Bronchial epithelial cell (primary cell): ENCODE measurements at places on chromosomes 1 and 21. TPM values are rescaled to one million over a fixed set of nuclear protein-coding genes. Genes with fewer than 3 reads are reported as not detected.

The OVAAL gene
- not detected in 2 replicates for total RNA-seq

The RGS18 gene
- total RNA-seq, result under 0.01 TPM in 1 of 2 replicates, not detected in the other

GRCh38 chr21:39000496-39000895 lies 182.8 kb downstream of the PSMG1 start:
- peak; percentile 63 for DNase-seq

- peak; percentile 89 for DNase-seq
Observed at GRCh38 chr1:171420810-171421209, 64.5 kb upstream of the PRRC2C start.

DNA sequence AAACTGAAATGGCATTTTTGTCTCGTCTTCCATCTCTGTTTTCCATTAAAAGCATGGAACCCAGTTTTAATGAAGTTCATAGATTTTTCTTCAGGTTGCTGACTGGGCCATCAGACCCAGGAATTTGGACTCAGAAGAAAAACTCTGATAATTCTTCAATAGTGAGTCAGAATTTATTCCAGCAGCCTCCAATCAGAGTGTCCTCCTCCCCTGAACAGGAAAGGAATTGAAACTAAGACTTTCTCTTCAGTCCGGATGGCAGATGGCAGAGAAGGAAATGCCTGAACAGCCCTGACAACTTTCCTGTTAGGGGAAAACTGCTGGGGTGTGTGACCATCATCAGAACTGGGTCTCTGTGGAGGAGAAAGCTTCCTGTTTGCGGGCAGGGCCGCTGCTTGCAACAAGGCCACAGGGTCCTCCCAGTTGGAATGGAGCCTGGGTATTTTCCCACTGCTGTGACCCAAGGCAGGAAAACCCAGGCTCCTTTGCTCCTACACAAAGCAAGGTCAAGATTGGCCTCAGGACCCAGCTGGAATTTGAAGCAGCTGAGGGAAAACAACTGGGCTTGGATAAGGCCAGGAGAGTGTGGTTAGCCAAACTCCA lies 20.7 kb downstream of the CD34 start:
- peak; percentile 65 for DNase-seq

The ADORA1 gene
- total RNA-seq, result under 0.01 TPM in 1 of 2 replicates, not detected in the other

DNA sequence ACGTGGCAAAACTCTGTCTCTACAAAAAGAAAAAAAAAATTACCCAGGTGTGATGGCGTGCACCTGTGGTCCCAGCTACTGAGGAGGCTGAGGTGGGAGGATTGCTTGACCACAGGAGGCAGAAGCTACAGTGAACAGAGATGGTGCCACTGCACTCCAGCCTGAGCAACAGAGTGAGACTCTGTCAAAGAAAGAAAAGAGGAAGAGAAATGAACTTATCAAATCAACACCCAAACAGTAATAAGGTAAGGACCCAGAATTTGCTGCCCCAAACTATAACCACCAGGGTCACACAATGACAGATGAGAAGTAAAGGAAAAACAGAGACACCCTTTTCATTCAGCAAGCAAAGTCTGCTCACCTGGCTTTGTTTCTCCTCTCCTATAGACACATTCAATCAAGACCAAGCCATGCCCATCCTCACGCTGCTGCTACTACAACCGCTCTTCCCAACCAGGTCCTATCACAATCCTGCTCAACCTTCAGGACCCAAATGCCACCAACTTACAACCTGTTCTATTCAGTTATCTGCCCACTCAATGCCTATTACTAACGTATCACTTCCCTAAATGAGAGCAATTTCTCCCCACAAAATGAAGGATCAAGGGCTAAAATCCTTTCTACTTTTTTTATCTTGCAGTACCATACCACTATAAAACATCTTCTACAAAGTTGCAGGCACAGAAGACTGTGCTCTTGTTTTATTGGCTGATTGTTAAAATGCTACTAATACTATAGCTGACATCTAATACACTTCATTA lies 183.5 kb downstream of the RERE start:
- DNase-seq, result no peak

- DNase-seq, result no peak
Observed at GRCh38 chr1:155069551-155070157, 6.1 kb downstream of the EFNA4 start.

DNA sequence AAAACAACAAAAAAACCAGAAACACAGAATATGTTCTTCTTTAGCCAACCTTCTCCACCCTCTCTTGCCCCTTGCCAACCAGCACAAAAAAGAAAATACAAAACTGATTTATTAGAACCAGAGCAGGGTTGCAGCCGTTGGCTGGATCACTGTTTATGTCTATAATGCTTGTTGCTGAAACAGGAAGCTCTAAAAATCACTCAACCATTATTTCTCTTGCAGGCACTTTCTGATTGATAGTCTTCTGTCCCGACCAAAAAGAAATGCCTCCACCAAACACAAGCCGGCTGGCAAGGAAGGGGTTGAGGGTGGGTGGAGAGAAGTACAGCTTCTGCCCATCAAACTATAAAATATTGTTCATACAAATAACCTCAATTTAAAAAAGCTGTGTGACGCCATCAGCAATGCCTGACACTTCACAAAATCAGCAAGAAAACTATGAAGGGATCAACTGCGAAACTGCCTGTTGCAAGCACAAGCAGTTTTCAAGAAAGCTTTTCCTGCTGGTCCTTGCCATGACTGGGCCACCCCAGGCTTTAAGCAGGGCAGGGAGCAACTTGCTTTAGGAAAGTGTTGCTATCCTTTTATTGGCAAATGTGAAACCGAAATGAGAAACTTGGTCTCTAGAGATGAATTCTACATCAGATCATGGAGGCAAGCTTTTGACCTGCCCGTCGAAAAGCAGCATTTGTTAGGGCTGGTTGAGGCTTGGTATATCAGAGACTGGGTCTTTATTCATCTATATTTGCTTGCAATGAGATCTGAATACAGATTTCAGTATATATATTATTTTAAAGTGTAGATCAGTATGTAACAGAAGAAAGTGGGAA lies 174.2 kb downstream of the RUNX1 start:
- no peak for DNase-seq

GRCh38 chr1:237712082-237712481 lies 178.6 kb downstream of the ZP4 start:
- DNase-seq, result no peak

The CAMK1G gene
- total RNA-seq, result not detected in 2 replicates

GRCh38 chr1:17308593-17308992 lies 596 bp downstream of the PADI4 start:
- no peak for DNase-seq

DNA sequence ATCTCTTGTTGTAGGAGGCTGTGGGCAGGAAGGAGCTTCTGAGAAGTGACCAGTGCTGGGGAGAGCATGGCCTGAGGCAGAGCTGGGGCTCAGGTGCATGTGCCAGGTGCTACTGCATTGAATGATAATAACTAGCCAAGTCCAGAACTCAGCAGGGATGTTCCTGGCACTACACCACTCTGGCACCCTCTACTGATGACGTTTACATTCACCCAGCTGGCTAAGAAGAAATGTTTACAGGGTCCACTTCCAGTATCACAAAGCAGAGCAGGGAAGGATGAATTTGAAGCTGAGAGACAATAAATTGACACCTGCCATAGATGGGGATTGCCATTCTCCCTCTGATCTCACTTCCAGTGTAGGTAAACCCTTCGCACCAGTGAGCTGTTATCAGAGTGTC lies 411.8 kb downstream of the SETD4 start:
- no peak for DNase-seq

The ZYG11A gene
- under 0.01 and 0.13 TPM in 2 replicates for total RNA-seq

DNA sequence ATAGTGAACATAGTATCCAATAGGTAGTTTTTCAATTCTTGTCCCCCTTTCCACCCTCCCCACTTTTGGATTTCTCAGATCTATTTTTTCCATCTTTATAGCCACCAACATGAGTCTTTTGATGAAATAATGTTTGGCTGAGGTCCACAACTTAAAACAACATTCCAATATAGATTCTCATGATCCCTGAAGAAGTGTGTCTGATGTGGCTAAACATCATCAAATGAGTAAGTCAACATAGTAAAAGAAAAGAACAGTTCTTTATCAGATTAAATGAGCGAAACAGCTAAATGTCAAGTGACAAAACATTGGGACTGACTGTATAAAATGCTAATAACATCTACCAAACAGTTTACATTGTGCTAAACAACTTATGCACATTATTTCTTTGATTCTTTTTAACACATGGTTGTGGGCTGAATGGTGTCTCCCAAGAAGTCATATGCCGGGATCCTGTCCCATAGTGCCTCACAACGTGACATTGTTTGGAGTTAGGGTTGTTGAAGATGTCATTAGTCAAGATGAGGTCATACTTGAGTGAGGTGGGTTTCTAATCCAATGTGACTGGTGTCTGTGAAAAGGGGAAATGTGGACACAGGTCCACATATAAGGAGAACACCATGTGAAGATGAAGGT lies 453.6 kb downstream of the LTN1 start:
- DNase-seq, result peak; percentile 68

DNA sequence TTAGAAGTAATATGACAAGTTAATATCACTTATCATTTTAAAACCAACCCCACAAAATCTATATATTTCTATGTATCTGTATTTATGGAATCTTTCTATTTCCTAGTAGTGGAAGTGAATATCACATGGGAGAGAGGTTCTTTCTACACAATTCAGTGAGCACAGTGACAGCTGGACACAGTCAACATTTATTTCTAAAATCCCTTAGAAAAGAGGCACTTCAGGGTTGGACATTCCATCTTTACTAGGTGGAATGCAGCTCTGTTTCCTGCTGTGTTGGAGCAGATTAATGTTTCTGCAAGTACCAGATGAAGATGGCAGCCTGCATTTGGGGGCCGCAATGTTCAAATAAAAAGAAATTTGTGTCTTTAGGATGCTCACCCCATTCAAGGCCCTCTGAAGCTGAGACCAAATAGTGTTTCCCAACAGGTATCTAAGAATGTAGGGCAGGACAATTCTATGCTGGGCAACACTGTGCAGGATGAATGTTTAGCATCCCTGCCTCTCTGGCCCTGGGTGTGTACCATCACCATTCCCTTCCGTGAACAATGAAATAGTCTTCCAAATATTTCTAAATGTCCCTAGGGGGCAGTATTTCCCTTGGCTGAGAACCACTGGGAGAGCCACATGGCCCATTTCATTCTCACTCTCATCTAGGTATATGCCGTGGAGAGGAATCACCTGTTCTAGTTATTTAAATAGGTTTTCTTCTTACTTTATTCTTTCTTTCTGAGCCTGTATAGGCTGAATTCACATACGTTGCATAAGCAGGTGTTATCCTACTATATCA lies 394.8 kb downstream of the PRDM2 start:
- DNase-seq, result peak; percentile 17

The RBM34 gene
- total RNA-seq, result 60.6 and 63.4 TPM in 2 replicates

- DNase-seq, result no peak
Observed at GRCh38 chr1:30914931-30915330, 6.4 kb upstream of the SDC3 start.

The KPRP gene
- total RNA-seq, result not detected in 2 replicates

GRCh38 chr21:45870851-45871615 lies 110.5 kb upstream of the COL6A1 start:
- DNase-seq, result no peak

The ANKRD34A gene
- total RNA-seq, result under 0.01 TPM in 2 replicates

GRCh38 chr21:37711286-37711829 lies 204.9 kb downstream of the KCNJ6 start:
- no peak for DNase-seq

- no peak for DNase-seq
Observed at GRCh38 chr1:83769594-83770318, 229.2 kb downstream of the TTLL7 start.

DNA sequence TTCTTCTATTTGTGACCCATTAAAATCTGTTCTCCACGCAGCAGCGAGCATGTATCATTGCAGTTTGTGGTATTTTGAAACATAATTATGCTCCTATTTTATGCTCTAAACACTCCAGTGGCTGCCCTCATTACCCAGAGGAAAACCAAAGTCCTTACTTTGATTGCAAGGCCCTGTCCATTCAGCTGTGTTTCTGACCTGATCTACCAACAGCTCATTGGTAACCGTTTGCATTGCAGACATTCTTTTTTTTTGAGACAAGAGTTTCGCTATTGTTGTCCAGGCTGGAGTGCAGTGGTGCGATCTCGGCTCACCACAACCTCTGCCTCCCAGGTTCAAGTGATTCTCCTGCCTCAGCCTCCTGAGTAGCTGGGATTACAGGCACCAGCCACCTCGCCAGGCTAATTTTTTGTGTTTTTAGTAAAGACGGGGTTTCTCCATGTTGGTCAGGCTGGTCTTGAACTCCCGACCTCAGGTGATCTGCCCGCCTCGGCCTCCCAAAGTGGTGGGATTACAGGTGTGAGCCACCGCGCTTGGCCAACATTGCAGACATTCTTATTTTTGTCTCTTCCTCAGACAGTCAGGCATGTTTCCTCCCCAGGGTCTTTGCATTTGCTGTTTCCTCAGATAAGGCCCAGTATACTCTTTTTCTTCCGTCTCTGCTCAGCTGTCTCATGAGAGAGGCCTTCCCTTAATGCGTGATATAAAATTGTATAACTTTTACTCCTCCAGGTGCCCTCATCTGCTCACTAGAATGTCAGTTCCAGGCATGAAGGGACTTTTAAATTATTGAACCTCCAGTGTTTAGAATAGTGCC lies 32.5 kb downstream of the THRAP3 start:
- no peak for DNase-seq

The LRRC39 gene
- total RNA-seq, result 0.13 and 0.53 TPM in 2 replicates

The PPIAL4G gene
- total RNA-seq, result not detected in 2 replicates

The SH2D2A gene
- total RNA-seq, result 1.2 and 1.8 TPM in 2 replicates

The TEDDM1 gene
- total RNA-seq, result not detected in 2 replicates

DNA sequence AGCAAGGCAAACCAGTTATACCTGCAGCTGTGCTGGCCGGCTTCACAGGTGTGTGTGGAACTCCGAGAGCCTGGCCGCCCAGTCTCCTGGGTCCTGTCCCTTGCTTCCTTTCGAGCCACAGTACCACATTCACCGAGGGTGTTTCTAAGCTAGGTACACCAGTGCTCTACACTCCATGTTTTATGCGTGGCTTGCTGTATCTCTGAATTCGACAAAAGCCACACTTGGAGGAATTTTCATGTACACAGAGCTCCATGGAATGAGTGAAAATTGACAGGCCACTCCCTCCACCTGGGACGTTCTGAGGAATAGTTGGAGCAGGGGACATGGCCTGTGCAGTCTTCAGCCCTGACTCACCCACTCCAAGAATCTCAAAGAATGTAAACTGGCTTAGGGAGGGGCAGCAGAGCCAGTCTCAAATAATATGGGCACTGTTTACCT lies 14.0 kb downstream of the ETS2 start:
- peak; percentile 74 for DNase-seq

The PRMT6 gene
- total RNA-seq, result 8.2 and 11.3 TPM in 2 replicates
